ENCODE measurements at places on chromosomes 7 and 10.
A peak's percentile ranks its signal among the peaks of the same experiment; 100 is the strongest.

DNA sequence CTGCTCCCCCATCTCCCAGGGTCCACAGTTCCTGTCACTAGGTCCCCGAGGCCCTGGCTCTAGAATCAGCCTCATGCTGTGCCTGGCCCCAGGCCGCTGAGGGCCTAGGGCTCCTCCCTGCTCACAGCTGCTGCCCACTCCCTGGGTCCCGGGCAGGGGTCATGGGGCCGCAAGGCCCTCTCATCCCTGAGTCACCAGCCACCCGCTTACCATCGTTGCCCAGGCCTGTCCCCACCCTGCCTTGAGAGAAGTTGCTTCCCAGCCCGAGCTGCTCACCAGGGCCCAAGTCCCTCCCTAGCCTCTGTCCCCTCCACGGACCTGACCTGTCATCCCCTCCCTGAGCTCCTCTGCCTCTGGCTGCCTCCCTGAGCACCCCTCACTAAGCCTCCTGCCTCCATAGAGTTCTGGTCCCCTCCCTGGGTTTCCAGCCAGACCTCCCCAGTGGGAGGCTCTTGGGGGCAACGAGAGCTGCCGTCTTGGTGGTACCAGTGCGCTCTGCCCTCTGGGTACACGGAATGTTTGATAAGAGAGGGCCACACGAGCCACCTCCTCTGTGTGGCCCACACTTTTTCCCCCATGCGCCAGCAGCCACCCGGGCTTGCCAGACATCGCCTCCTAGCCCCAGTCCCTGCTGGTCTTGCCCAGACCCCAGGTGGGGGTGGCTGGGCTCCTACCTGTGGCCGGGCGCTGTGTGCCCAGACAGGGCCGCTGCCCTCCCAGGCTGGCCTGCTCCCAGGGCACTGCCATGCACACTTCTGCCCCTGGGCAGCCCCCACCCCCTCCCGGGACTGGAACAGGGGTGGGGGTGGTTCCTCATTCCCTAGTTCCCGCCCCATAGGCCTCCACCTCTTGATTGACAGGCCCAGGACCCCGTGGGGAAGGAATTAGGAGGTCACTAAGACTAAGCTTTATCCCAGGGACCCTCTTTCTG lies 21.3 kb downstream of the MLXIPL start:
- DNase-seq, result no peak

GRCh38 chr10:95785942-95786669 lies 30.1 kb downstream of the ENTPD1 start:
- DNase-seq, result no peak

GRCh38 chr7:36266683-36267082 lies 113.6 kb downstream of the EEPD1 start:
- no peak for DNase-seq

GRCh38 chr7:99898836-99899235 lies 20.5 kb downstream of the TRIM4 start:
- DNase-seq, result no peak

- DNase-seq, result no peak
Measured at GRCh38 chr7:15554081-15554480, 7.7 kb downstream of the AGMO start.

GRCh38 chr7:98617051-98617959 lies at the start of gene NPTX2:
Gene NPTX2 (plus strand): TSS chr7:98617285. CDS start chr7:98617462, 177 bp downstream.
- no peak for DNase-seq

- no peak for DNase-seq
Measured at GRCh38 chr10:68428396-68429104, 21.5 kb upstream of the RUFY2 start.

GRCh38 chr7:101620991-101621390 lies 8.1 kb downstream of the MYL10 start:
- DNase-seq, result no peak

GRCh38 chr10:72229261-72230251 lies 13.5 kb upstream of the ASCC1 start:
- DNase-seq, result no peak

- DNase-seq, result no peak
Measured at GRCh38 chr7:41098402-41098801, 604.5 kb downstream of the INHBA start.

- peak; percentile 54 for DNase-seq
Measured at GRCh38 chr7:14457568-14458453, 444.7 kb downstream of the DGKB start.
